ENCODE measurements at places on chromosomes 7 and 10. TPM values are rescaled to one million over a fixed set of nuclear protein-coding genes. Genes with fewer than 3 reads are reported as not detected.

SHLD2 gene
- 21.4 TPM for total RNA-seq

TMEM26 gene
- not detected for total RNA-seq

- DNase-seq = no peak
Measured at GRCh38 chr7:141361479-141361878, 189.7 kb upstream of the AGK start.

PLPP4 gene
- total RNA-seq = 6.7 TPM

CTNNA3 gene
- not detected for total RNA-seq

- DNase-seq = no peak
Measured at GRCh38 chr7:80183900-80184685, 49.5 kb downstream of the GNAI1 start.

ADAMTS14 gene
- not detected for total RNA-seq

OR9A2 gene
- not detected for total RNA-seq

PPP1R17 gene
- 7.9 TPM for total RNA-seq

GRCh38 chr10:89122433-89123051 is 84.6 kb downstream of the CH25H start:
- DNase-seq = no peak

ZNF239 gene
- total RNA-seq = 4.7 TPM

GRCh38 chr7:50308532-50309385 is 4.2 kb downstream of the IKZF1 start:
- peak; percentile 84 for DNase-seq

Data from Karpas-422 (cell line).